Suppressor macrophage treated with lipopolysaccharide for 4 hours (primary cell): ENCODE measurements at places on chromosomes 1 and 21.

DNA sequence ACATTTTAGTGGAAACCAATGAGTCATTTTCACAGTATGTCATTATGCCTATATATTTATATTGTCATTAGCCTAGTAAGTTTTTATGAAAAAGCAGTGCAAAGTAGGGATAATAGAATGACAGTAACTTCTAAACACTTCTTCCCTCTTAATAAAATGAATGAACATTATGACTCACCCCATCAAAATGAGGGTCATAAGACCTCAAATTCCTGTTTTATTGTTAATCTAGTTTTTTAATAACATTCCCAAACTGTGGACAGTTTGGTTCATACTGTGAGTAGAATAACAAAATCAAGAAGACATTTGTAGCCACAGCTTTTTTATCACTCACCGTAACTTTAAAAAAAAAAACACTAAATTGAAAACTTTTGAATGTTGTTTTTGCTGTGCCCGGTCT, 160.5 kb downstream of the LRRC40 start:
- no peak for DNase-seq

- DNase-seq: no peak
These were observed 36.3 kb upstream of the TDRD10 start for GRCh38 chr1:154465621-154466195.

GRCh38 chr1:182617734-182618351, 13.7 kb upstream of the RGS16 start:
- no peak for DNase-seq

GRCh38 chr1:92030656-92031107, 897 bp downstream of the EPHX4 start:
- peak; percentile 9 for DNase-seq

DNA sequence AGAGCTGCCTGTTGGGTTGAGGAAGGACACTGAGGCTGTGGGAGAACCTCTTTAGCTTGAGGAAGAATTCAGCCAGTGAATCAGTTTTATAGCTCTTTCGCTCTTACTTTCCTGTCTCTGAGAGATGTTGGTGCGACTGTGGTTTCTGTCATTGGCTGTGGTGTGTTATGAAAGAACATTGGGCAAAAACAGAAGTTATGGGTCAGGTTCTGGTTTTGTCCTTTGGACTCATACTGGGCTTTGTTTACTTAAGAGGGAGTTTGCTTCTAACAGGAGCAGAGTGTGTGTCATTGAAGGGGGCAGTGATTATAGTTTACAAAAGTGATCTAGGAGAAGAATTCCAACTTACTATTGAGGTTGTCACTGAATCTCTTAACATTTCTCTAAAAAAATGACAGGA, 97.0 kb downstream of the TLR5 start:
- no peak for DNase-seq

DNA sequence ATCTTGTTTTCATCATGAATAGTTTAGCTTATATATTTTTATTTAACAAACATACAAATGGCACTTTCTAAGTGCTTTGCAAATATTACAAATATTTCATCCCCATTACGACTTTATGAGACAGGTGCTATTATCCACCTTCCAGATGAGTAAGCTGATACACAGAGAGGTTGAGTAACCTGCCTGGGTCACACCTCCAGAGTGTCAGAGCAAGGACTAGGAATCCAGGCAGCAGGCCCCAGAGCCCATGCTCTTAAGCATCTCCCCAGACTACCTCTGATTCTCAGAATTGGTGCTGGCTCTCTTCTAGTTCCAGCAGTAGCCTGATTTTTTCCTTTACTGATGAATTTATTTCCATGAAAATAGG, 40.0 kb downstream of the EPHB2 start:
- no peak for DNase-seq

DNA sequence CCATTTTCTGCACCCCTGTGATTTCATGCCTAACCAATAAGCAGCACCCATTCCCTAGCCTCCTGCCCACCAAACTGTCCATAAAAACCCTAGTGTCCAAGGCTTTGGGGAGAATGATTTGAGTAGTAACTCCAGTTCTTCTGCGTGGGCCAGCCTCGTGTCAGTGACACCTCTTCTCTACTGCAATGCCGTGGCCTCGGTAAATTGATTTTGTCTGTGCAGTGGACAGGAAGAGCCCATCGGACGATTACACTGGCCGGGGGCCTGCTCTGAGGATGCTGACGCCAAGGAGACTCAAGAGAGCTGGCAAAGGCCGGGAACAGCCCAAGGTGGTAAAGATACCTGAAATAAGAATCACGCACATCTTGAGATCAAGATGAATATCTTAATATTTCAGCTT, 29.3 kb downstream of the RSPH1 start:
- DNase-seq: no peak

- no peak for DNase-seq
These were observed 150.7 kb downstream of the PATJ start for GRCh38 chr1:61892977-61893376.

GRCh38 chr1:111084999-111085398, 54.9 kb downstream of the DRAM2 start:
- no peak for DNase-seq

GRCh38 chr1:100927276-100927675, 31.4 kb downstream of the SLC30A7 start:
- DNase-seq: no peak

GRCh38 chr1:15895233-15895632, 47.7 kb downstream of the SPEN start:
- DNase-seq: no peak

DNA sequence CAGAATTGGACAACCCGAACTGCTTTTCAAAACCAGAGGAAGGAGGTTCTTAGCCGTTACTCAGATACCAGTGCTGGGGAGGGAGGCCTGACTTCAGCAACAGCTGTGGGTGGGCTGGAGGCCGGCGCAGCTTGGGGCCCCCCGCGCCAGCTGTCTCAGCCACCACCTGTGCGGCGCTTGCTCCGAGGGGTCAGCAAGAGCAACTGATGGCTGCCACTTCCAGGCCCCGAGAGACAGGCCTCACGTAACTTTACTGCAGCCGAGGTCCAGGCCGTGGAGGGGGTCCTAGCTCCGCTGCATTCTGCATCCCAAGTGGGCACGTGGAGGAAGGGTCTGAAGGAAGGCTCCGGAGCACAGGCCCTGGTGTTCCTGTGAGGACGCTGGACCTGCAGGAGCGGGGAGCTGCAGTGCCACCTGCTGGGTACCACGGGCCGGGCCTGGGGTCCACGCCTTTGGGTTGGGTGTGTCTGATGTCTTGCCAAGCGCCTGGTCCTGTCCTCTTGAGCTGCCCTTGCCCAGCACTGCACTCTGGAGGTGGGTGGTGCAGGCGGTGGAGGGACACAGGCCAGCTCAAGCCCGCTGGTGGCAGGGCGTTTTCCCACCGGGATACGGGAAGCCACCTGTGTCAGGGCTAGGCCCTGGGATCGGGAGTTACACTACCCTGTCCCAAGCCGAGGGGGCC, 9.8 kb downstream of the THAP3 start:
- DNase-seq: peak; percentile 20

DNA sequence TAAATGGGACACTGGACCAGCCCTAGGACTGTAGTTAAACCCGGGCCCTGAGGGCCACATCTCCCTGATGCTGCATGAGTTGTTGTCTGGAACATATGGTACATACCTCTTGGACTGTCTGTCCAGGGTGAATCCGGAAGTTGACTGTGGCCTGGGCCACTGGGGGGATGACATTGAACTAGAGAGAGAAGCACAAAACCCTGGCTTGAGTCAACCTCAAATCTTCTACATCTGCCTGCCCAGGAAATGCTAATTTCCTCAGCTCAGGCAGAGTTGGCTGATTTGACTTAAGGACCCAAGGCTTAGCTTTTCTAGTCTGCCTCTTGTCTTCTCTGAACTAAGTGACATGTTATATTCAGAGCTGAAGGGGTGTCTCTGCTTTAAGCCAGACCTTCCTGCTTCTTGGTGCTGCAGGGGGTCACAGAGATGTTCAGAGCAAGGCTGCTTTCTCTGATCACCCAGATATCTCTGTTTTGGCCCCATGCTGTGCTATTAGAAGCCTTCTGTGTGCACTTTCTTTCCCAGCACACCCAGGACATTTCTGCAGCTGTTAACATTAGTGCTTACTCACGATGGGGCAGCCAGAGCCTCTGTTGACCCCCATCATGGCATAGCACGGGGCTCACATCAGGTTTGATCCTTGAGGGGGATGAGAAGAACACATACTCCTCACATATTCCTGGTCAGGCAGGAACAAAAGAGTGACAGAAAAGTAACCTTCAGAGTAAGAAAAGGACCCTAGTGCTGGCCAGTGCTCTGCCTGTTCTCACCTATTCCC, 9.6 kb downstream of the PM20D1 start:
- DNase-seq: no peak

DNA sequence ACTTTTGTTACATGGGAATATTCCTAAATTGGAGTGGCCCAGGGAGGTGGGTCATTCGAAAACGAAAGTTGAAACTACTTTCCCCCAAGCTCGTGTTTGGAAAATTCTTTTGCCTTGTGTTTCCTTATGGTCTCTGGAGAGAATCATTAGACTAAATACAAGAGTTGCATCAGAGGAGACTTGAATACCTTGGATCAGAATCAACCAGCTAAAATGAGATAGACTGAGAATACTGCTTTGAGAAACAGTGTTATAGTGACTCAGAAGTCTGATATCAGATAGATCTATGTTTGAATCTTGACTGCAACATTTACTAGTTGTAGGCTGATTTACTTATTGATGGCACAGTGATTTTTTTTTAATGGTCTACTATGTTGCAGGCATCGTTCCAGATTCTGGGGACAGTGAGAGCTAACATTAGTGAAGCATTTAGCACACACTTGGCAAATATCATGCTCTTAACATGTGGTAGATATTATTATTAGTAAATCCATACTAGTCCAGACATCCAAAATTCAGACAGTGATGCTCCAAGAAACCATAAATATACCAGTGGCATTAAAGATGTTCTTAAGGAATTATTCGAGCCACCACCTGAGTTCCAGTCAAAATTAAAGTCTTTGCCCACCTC, 12.9 kb upstream of the ACTN2 start:
- no peak for DNase-seq

DNA sequence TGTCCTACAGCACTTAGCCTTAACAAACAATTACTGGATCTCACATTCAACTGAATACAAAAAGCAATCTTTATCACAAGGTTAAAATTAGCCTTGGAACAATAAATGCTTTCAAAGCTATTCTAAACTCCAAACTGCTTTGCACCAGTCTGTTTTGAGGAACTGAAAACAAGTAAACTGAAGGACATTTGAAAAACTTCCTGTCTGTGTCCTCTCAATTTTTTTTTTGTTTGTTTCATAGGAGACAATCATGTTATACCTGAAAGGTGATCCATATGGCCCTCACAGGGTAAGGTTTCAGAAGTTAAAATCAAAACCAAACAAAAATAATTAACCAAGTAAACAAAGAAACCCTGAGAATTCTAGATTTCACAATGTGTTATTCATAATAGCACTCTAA, 459.1 kb downstream of the DPYD start:
- peak; percentile 32 for DNase-seq

DNA sequence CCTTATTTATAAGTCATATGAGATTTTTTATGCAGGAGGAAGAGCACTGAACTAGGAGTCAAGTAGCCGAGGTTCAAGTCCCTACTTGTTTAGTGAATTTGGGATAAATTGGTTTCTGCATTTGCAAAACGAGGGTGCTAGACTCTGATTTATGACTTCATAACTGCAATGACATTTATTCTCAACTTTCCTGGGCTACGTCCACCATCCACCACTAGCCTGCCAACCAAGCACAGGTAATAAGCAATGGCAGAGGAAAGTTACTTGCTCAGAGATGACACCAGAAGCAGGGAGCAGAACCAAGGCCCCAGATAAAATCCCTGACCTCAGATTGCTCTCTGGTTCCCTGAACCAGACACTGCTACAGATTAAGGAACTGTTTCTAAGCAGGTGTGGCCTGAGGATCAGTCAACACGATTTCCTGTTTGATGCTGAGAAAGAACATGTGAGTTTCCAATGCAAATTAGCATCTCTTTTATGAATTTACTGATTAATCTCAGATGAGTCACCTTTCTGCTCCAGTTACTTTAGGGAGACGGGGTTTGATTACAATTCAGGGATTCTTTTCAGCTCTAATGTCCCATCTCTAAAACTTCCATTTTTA, 52.7 kb downstream of the PLPP3 start:
- no peak for DNase-seq

DNA sequence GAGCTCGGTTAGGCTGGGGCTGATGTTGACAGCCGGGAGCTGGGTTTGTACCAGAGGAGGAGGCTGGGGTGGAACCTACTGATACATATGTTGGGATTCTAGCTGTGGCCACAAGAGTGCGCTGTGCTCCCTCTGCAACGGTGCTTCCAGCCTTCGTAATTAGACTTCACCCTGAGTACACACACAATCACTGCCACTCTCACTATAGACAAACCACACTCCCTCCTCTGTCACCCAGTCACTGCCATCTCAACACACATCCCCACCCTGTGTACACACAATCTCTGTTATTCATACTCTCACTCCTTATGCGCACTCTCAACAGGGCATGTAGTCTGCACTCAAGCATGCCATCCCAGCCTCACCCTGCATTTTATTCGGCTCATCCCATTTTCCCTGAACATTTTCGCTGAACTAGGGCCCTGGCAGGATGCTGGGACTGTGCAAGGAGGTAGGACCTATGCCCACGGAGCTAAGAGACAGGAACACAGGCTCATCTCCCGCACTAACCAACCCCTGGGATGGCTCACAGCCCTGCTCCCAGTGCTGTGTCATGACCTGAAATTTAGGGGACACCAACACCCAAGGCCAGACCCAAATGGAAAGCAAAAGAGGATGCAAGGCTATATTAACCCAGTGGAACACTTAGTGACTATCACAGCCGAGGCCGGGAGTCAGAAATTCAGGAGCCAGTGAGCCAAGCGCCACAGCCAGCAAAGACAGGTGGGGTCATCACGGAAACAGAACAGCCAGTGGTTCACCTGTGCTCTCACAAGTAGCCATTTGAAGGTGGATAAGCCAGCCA, 5.7 kb downstream of the GJB3 start:
- peak; percentile 78 for DNase-seq

DNA sequence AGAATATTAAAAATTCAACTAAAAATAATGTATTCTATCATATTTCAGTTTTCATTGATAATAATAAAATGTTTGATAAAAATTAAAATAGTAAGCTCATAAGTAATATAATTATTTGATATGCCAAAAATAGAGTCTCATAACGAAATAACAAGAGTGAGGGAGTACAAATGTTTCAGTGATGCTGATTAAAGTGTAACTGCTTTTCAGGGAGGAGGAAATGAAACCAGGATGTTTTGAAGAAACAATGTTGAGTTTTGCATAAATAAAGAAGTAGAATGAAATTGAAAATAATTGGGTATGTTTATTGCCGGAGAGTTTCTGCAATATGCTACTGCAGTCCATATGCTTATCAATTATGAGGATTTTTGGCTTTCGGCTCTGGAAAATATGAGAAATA, 1159.8 kb upstream of the ADGRL2 start:
- DNase-seq: no peak

DNA sequence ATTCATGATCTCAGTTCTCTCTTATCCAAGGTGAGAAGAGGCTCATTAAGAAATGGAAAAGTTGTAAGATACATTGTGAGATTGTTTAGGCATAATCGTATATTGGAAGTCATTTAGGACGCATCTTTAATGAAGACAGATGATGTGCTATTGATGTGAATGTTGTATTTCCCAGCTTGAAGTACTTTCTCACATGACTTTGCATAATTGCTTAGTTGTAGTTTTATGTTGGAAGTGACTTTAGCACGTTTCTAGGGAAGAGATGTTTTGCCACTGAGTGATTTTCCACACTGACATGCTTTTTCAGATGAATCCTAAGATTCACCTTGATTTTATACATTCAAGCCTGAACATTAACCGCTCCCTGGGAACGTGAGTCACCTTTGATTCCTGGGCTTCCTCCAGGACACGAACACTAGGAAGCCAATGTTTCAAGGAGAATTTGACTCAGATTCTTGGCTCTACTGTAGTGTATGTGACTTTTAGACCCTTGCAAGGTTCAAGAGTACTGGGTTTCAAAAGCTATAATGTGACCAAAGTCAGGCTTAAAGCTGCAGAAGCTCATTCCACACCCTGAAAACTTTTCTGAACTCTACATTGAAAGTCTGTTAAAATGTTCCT, 27.9 kb downstream of the ANGEL2 start:
- DNase-seq: no peak
